G401 (cell line): ENCODE measurements at places on chromosomes 12 and 14. TPM values are rescaled to one million over a fixed set of nuclear protein-coding genes. Genes with fewer than 3 reads are reported as not detected.

The IFNG-AS1 gene
- total RNA-seq = not detected in 2 replicates

- peak; percentile 91 for DNase-seq
Measured at GRCh38 chr12:113359133-113359938, 949 bp downstream of the PLBD2 start.

- DNase-seq = peak; percentile 13
Measured at GRCh38 chr12:123713823-123714585, 1.9 kb downstream of the ATP6V0A2 start.

The TRAFD1 gene
- total RNA-seq = 31.8 and 47.3 TPM in 2 replicates

The C1QL4 gene
- total RNA-seq = 9.7 and 16.4 TPM in 2 replicates

The PMEL gene
- 22.2 and 27.9 TPM in 2 replicates for total RNA-seq
